Activated CD8-positive, alpha-beta T cell treated with anti-CD3 and anti-CD28 coated beads, Interleukin-2, amount 10 ng/mL, durations not matched to agents 7 days and 5 days (primary cell): ENCODE measurements at places on chromosomes 4 and X. TPM values are rescaled to one million over a fixed set of nuclear protein-coding genes. Genes with fewer than 3 reads are reported as not detected.

NOX1 gene
- not detected for total RNA-seq

TMSB15C gene
- total RNA-seq: 4.8 TPM

XKRX gene
- total RNA-seq: not detected

AFF2 gene
- total RNA-seq: 0.13 TPM

TFE3 gene
- total RNA-seq: 18.2 TPM

DMP1 gene
- not detected for total RNA-seq

RBM46 gene
- not detected for total RNA-seq

KIAA0232 gene
- 19.5 TPM for total RNA-seq

SCML2 gene
- 2.2 TPM for total RNA-seq

TCEANC gene
- total RNA-seq: 3.8 TPM

YY2 gene
- total RNA-seq: 2.1 TPM

- DNase-seq: no peak
Measured at GRCh38 chr4:123488916-123489315, 92.3 kb downstream of the SPRY1 start.

- DNase-seq: no peak
Measured at GRCh38 chr4:109171070-109171469, 131.4 kb downstream of the COL25A1 start.

DNA sequence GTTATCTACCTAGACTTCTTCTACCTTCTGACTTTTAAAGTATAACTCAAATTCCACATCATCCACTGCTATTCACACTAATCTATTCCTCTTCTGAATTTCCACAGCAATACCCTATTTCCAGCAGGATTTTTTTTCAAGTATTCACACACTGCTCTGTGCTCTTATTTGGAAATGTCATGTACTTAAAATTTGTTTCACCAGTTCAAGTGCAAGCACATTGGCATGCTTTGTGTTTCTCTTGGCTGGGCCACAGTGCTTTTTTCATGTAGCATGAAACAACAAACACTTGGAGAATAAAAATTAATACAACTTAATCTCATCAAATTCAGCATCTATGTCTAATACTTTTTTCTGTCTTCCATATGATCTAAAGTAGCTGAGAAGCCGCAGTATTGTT lies 161.8 kb upstream of the PCDH18 start:
- no peak for DNase-seq

GRCh38 chrX:101263766-101264165 lies 27.4 kb downstream of the TAF7L start:
- DNase-seq: no peak

DNA sequence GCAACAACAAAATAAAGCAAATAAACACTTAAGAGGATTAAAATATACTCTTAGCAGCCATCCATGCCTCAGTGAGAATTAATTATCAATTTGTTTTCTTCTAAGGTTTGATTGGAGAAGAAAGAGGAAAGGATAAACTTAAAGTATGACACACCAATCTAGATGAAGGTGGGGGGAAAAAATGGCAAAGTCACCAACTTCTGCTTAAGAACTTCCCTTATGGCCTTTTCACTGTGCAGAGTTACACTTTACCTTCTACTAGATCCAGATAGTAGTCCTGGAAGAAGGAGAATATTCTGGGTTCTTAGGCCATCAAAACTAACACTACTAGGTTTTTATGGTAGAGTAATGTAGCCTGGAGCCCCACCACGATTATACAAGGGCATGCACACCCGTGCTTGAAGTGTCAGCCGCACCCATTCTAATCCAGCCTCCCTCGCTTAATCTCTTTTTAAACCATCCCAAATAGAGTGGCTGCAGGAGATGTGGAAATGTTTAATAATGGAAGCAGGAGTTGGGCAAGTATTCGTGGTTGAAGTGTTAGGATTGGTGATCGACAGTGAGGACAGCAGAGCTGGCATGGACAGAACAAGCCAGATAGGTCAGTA lies 14.1 kb downstream of the ENPEP start:
- no peak for DNase-seq

- no peak for DNase-seq
Measured at GRCh38 chrX:108138814-108139702, 47.5 kb downstream of the ATG4A start.

DNA sequence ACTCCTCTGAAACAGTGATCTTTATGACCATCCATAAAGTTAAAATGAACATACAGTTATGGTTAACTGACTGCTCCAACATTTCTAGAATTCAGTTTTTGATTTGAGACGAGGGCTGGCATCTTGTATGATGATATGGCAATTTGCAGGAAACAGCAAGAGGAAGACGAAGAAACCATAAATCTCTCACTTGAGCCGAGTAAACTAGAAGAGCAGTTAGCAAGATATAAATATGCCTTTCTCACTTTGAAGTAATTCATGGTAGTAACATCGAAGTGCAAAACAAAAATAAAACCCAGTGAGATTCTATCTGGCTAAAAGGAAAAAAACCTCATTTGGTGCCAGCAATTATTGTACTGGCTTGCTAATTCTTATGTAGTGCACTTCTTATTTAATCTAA lies 139.0 kb upstream of the SPRY1 start:
- no peak for DNase-seq

DNA sequence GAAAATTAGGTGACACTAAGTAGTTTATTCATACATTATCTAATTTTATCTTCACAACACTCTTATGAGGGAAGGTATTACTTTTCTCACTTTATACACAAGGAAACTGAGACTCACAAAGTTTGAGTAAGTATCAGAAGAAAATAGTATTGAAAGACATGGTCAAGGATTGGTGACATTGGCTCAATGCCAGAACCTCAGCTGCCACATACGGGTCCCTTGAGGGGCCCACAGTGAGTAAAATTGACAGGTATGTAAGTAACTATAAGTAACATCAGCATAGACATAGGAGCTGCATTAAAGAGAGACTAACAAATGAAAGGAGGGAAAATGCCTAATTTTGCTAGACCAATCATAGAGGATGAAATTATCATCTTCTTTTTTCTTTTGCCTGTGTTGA lies 134.1 kb downstream of the COX18 start:
- DNase-seq: no peak

- no peak for DNase-seq
Measured at GRCh38 chr4:129929052-129929451, 833.1 kb downstream of the C4orf33 start.

GRCh38 chr4:7154351-7154981 lies 37.9 kb upstream of the SORCS2 start:
- no peak for DNase-seq

DNA sequence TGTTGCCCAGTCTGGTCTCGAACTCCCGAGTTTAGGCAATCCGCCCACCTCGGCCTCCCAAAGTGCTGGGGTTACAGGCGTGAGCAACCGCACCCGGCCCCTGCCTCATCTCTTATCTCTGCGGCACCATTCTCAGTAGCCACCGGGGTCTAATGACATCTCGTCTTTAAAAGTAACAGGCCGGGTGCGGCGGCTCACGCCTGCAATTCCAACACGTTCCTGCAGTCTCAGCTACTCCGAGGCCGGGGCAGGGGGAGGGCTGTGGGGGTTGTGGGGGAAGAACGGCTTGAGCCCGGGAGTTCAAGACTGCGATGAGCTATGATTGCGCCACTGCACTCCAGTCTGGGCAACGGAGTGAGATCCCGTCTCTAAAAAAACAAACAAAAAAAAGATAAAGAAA lies 28.8 kb downstream of the ING2 start:
- DNase-seq: no peak

DNA sequence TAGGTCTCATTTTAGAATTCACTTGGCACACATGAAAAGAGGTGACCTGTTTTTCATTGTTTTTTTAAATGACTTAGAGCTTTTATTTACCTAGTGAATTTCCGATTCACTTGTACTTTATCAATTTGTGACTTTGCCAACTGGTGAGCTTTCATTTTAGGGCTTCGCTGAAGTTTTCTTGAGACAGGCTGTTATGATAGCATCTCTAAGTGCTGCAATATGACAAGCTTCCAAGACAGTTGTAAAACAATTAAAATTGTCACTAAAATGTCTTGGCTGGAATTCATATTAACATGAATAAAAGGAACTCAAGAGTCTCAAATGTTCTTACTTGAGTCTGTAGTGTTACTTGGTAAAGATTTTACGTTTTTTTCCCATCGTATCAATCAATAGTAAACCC lies 831.7 kb upstream of the GRID2 start:
- no peak for DNase-seq

GRCh38 chr4:24208691-24209090 lies 318.8 kb upstream of the PPARGC1A start:
- DNase-seq: no peak

GRCh38 chr4:180164799-180165198 lies 2078.4 kb upstream of the TENM3 start:
- DNase-seq: no peak

GRCh38 chr4:24763631-24764297 lies 31.6 kb upstream of the SOD3 start:
- no peak for DNase-seq

- DNase-seq: no peak
Measured at GRCh38 chr4:3176367-3177229, 72.4 kb upstream of the MSANTD1 start.

GRCh38 chr4:61805979-61806378 lies 605.9 kb downstream of the ADGRL3 start:
- DNase-seq: no peak

- DNase-seq: no peak
Measured at GRCh38 chr4:108744307-108744706, 18.5 kb downstream of the ETNPPL start.

- no peak for DNase-seq
Measured at GRCh38 chr4:11451716-11452115, 23.0 kb upstream of the HS3ST1 start.

DNA sequence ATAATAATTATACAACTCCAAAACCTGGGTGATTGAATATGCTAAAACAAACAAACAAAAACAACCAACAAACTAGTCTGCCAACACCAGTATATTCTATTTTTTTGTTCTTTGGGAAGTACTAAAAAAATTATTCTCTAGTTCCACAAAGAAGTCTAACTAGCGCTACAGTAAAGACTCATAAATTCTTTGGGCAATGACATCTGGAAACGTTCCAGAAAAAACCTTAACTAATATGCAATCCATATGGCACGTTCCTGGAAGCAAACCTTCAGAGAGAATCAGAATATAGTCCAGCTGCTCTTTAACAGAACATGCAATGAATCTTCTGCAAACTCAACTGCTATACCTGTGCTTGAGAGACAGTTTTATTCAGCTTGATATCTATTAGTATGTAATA lies 500.1 kb downstream of the TRAM1L1 start:
- DNase-seq: no peak

DNA sequence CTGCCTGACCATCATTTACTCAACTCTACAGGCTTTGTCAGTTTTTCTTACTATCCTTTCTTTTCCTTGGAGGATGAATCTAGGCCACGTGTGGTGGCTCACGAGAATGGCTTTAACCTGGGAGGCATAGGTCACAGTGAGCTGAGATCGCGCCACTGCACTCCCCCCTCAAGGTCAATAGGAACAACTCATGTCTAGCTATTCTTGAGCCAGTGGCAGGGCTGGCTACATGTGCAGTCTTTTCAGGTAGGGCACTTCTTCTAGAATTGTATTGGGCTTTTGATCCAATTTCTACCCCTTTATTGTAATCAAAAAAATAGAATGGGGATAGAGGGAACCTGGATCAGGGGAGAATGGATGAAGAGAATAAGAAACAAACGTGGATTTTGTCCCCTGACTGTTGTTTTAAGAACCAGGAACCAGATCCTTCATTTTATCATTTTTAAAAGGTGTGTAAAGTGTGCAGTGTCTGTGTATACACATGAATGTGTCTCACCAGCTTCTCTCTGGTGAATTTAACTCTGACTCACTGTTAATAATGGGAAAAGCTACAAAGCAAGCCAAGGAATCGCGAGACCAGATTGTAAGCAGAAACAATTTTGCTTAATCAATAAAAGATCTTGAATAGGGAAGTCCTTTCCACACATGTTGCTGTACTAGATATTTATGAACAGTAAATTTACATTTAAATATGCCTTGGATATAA lies 283.9 kb upstream of the GPC4 start:
- DNase-seq: no peak

DNA sequence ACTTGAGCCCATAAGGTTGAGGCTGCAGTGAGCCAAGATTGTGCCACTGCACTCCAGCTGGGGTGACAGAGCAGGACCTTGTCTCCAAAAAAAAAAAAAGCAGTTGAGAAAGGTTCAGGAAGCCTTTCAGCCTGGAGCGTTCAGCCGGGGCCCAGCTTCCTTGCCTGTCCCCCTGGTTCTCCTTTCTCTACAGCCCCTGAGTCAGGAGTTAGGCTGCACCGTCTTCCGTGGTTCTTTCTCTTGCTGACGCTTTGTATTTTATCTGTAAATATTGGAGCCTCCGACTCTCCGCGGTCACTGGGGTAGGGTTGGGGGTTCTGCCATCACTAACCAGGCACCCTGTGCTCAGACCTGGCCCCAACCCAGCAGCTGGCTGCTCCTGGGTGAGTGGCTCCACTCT lies 13.8 kb upstream of the UVSSA start:
- DNase-seq: no peak

DNA sequence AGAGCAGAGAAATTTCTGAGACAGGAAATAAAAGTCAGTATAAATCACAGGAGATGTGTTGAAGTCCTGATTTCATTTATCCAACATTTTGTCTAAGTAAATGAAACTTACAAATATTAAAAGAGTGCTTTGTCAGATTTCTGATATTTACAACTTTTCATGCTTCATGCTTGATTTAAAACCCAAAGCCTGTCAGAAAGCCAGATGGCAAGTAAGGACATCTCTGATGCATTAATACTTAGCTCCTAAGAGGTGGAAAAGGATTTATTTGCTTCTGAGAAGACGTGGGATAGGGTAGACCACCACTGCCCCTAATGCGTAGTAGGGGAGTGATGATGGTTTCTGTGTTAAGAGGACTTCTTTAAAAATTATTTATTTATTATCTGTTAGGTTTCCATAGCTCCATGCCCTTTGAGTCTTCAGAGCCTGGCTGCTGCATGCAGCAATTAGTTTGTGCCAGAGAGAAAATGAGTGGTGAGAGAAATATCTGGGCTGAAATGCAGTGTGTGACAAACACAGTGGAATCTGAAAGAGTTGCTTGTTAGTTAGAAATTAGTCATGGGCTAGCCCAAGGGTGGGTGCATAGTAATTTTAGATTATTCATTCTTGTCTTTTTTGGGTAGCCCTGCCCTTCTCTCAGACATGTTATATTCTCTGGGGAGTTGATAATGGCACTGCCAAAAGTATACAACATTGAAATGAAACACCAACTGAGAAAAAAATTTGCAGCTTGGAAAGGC lies 333.8 kb downstream of the C4orf33 start:
- no peak for DNase-seq

DNA sequence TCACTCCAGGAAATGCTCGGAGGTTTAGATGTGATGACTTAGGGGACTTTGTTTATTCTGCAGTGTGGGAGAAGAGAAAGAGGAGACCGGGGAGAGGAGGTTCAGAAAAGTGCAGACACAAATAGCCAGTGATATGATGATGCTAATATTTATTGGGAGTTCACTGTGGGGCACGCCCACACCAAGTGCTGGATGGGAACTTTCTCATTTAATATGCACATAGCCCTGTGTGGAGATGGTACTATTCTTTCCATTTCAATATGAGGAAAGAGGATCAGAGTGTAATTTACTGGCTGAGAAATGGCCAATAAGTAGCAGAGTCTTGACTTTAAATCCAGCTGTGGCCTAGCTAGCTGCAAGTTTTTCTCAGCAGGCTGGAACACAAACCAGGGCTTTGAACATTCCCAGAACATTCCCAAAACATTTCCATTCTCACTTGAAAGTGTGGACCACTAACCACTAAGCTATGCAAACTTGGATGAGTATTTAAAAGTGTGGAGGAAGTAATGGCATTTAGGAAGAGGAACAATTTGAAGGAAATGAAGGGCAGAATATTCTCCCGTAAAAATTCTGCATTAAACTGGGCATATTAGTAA lies 231.7 kb downstream of the HS3ST1 start:
- no peak for DNase-seq

GRCh38 chrX:41913476-41913875 lies 9.9 kb downstream of the CASK start:
- DNase-seq: no peak
